NCI-H1105 treated with DMSO at 0.1 percent for 48 hours (cell line): ENCODE measurements at places on chromosomes 16 and 17.

- no peak for DNase-seq
These were observed 1.5 kb downstream of the N4BP1 start for GRCh38 chr16:48608452-48608851.

GRCh38 chr17:11644265-11645212 is 46.3 kb downstream of the DNAH9 start:
- peak; percentile 88 for DNase-seq

GRCh38 chr16:72467157-72467759 is 295.3 kb upstream of the PMFBP1 start:
- DNase-seq: peak; percentile 44

DNA sequence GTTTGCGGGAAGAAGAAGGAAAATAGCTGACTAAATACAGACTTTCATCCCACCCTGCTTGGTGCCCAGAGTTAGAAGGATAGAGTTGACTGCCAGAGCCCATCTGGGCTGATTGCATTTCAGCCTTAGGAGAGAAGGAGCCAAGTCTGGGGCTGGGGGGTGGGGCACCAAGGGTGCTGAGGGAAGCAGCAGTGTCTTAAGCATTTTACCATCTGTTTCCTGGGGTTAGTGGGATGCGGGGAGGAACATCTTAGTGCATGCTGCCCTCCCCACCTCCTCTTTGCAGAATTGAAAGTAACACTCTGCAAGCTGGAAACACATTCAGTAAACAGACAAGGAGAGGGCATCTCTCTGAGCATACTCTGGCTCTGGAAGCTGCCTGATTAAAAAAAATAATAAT is 1.5 kb upstream of the ARL5C start:
- no peak for DNase-seq

GRCh38 chr16:55667753-55668152 is 12.0 kb downstream of the SLC6A2 start:
- DNase-seq: no peak

DNA sequence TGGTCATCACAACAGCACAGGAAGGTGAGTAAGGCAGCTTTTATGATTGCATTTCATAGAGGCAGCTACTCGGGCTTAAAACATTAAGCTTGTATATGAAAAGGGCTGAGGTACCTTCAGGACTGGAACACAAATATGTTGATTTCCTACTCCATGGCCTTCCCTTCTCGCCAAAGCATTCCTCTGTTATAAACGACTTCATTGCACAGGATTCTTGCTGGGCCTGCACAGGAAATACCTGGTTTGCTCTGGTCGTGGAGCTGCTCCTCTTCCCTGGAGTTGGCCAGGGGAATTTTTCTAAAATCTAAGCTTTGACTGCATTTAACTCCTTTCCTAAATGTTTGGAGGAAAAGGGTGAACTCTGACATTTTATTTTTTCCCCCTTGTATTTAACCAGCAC is 49.0 kb downstream of the CHD9 start:
- no peak for DNase-seq

GRCh38 chr16:3119701-3120408 is 7.5 kb downstream of the ZNF205 start:
- DNase-seq: no peak

DNA sequence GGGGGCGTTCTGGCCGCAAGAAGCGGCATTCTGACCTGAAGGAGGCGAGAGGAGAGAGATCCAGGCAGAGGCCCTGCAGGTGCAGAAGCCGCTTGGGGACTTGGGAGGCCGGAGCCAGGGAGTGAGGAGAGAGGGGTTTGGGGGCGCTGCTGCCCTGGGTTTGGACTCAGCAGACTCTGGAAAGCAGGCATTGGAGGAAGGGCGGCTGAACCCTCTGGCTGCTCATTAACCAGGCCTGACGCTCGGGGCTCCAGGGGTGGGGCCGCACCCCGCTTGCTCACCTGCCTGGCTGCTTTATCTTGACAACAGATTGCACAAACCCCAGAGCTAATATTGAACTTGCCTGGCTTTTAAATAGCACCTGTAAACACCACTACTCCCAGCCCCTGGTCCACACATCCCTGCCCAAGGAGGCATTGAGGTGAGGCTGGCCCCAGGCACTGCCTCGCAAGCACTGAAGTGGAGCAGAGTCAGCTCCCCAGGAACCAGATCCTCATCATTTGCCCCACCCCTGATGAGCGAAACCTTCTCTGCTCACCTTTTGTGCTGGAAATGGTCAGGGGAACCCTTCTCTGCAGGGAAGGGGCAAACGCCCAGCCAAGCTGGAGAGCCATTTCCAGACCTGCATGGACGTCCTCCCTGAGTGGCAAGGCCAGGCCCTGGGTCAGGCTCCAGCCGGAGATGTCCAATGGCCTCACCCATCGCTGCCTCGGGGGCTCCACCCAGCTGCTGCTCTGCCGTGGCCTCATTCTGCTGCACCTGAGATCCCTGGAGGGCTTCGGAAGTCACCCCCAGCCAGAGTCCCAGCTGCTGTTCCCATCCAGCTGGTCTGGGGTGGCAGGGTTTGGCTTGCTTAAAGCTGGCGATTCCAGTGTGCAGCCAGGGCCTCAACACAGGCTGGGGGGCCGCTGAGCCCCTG is 190.2 kb upstream of the GSE1 start:
- no peak for DNase-seq

GRCh38 chr16:68230176-68230571 is 5.8 kb downstream of the ESRP2 start:
- DNase-seq: no peak

DNA sequence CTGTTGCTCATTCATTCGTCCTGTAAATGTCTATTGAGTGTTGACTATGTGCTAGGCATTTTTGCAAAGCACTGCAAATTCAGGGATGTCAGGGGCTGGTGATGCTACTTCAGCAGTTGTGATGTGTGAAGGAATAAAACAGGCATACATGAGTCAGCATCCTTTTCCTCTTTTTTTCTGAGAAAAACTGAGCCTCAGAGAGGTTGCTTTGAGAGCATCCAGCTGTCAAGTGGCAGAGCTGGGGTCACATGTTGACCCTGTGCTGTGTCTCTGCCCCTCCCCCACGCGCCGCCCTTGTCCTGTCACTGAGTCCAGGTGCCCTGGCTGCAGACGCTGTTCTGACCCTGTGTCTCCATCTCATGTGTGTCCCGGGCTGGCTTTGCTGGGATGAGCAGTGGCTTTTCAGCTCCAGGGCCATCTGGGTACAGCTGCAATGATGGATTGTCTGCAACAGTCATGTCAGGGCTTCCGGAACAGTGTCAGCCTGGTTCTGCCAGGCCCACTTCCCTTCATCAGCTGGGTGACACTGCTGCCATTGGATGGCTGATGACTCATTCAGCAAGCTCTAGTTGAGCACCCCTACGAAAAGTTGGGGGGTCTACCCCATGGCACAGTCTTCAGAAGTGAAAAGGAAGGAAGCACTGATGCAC is 14.9 kb downstream of the SEC14L5 start:
- no peak for DNase-seq

GRCh38 chr16:14405611-14406537 is 224.2 kb downstream of the PARN start:
- DNase-seq: no peak

DNA sequence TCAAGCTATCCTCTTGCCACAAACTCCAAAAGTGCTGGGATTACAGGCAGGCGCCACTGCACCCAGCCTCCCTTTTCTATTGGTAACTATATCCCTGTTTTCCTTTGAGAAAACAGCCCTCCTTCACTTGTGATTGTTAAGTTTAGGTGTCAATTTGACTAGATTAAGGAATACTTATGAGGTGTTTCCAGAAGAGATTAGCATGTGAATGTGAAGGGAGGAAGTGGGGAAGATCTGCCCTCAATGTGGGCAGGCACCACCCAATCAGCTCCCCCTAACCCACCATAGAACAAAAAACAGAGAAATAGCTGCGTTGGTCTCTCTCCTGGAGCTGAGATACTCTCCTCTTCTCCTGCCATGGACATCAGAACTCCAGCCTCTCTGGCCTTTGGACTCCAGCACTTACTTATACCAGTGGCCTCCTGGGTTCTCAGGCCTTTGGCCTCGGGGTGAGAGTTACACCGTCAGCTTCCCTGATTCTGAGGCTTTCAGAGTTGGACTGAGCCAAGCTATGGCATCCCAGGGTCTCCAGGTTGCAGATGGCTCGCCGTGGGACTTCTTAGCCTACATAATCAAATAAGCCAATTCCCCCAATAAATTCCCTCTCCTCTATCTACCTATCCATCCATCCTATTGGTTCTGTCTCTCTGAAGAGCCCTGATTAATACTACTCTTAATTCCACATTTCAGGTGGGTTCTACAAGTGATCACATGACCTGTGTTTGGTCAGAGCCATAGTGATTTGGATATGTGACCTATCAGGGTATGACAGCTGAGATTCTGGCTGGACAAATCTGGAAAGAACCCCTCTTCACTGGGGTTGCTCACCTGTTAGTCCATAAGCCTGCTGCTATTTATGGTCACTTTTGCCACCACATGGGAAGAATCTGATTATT is 12.0 kb upstream of the STAT3 start:
- no peak for DNase-seq

DNA sequence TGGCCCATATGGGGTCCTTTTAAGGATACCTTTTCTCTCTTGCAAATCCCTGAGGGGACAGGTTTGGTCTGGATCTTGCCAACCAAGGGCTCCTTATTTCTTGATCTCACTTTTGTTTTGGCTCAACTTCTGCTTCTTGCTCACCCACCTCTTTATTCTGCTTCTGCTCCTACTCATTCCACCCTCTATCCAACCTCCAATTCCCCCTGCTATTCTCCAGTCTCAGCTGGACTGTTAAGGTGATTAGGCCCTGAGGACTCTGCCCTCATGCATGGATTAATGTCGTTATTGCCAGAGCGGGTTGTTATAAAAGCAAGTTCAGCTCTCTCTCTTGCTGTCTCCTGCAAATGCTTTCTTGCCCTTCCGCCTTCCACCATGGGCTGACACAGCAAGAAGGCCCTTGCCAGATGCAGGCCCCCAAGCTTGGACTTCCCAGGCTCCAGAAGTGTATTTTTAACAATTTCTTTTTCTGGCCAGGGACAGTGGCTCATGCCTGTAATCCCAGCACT is 29.8 kb downstream of the LAT start:
- no peak for DNase-seq

GRCh38 chr16:48822431-48822830 is 212.5 kb upstream of the N4BP1 start:
- no peak for DNase-seq

DNA sequence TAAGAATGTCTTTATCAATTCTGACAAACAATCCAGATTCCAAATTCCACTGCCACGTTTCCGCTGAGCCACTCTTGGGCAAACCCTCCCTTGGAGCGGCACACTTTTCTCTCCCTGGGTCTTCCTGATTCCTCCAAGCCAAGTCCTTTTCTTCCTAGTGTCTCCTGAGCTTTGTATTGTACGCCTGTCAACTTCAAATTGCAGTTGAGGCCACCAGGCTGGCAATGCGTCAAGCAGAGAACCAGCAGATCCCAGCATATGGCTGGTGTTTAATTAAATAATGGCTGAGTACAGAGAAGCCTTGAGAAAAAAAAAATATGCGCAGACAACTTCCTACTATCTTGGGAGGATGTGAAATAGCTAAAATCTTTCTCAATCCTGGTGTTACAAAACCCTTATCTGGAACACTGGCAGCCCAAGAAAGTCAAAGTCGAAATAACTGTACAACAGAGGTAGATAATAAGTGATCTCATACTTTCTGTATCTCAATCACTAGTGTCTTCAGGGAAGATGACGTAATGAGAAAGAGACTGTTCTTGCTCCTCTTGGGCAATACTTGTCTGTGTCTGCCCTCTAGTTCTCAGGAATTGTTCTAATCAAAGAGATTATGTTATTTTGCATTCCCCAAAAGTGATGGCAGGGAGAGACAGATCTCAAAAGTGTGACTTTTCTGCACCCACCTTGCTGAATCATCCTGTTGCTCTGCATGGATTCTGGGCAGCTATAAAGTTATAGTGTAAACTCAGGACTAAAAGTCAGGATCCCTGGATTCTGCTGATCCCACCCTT is 15.0 kb downstream of the SMIM36 start:
- DNase-seq: no peak

GRCh38 chr17:9242497-9242881 is 221.2 kb downstream of the NTN1 start:
- no peak for DNase-seq

DNA sequence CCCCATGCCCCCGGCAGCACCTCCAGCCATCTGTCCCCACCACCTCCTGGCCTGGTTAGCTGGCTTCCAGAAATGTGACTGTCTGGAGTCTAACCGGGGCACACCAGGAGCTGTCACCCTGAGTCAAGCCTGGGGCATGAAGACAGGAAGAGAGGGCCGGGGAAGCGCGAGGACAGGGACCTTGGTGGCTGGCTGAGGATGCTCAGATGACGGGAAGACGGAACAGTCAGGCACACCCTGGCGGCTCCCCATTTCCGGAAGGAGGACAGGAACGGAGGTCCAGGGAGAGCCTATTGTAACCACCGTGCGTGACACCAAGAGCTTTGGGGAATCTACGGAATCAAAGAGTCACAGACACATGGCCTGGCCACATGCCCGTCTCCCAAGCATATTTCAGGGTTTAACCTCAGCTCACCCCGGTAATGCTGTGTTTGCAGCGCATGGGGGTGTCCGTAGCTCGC is 51.7 kb downstream of the SDK2 start:
- no peak for DNase-seq

DNA sequence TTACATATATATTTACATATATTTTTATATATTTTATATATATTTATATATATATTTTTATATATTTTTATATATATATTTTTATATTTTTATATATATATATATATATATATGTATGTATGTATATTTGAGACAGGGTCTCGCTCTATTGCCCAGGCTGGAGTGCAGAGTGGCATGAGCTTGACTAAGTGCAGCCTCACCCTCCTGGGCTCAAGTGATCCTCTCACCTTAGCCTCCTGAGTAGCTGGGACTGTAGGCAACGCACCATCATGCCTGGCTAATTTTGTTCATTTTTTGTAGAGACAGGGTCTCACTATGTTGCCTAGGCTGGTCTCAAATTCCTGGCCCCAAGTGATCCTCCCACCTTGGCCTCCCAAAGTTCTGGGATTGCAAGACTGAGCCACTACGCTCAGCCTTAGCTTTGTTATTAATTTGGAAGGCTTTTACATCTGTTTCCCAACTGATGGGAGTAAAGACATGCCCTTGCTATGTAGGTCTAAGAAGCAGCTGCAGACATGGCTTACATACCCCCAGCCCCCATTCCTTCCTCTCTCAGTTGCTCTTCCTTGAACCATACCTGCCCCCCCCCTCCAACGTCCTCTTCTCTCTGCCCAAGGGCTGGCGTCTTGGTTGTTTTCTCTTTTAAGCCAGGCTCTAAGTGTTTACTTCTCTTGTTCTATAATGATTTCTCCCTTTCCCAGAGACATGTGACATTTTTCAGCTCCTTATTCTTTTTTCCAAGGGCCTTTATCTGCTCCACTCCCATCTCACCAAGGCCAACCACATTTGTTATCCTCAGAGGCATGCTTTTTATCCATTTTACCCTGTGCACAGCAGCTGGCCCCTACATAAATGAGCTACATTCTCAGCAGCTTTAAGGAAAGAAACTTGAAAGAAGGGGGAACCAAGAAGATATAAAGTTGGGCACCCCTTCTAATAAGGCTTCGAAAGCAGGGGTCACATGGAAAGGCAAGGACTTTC is 64.2 kb upstream of the ATF7IP2 start:
- no peak for DNase-seq

- peak; percentile 26 for DNase-seq
These were observed 484.5 kb downstream of the KCNJ2 start for GRCh38 chr17:70653850-70654249.
